ENCODE measurements at places on chromosomes 1 and 21.

GRCh38 chr1:231163830-231164427, 2.1 kb downstream of the TRIM67 start:
- no peak for DNase-seq

DNA sequence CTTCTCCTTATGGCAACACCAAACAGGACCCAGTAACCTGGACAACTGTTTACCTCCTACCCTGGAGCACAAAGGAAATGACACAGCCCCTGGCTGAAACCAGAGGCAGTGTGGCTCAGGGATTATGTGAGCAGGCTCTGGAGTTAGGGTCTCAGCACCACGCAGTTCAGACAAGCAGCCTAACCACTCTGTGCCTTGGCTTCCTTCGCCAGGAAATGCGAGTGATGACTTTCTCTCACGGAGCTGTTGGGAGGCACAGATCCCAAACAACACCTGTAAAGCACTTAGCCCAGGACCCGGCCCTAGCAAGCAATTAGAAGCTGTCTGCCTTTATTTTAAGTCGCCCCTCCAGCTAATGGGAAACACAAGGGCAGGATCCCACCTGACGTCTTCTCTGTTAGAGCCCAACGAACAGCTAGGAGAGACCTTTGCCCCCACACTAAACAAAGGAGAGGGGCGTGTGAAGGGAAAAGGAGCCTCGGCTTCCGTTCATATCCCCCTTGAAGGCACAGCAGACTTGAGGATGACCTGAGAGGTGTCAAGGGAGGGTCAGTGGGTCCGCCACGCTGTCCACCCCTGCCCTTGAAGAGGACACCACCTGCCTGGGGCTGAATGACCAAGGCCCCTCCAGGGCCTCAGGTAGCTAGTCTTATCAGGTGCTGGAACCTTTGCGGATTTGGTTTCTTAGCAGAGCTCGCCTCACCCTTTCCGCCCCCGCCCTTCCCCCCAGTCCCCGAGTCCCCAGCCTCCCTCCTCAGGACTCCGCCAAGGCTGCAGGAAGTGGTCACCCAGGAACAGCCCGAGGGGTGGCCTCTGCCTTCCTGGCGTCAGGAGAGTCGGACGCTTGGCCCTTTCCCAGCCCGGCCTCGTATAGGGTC, 860 bp downstream of the TMEM63A start:
- DNase-seq, result peak; percentile 52

DNA sequence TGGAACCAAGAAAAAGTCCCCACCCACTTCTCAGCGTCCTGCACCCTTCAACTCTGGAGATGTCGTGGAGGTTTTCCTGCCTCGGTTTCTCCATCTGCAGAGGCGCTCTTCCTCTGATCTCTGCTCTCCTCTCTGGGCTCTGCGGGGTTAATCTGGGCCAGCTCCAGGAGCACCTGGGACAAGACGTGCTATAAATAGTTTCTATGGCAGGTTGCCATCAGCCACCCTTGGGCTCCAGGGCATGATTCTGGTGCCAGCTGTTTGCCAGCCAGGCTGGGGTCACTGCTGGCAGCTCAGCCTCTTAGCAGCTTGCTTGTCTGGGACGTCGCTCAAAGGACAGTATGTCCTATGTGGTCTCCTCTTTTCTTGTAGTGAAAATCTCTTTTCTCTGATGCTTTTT, 137.1 kb downstream of the ACTL8 start:
- DNase-seq, result no peak

GRCh38 chr1:200473698-200474371, 64.0 kb upstream of the ZNF281 start:
- DNase-seq, result no peak

DNA sequence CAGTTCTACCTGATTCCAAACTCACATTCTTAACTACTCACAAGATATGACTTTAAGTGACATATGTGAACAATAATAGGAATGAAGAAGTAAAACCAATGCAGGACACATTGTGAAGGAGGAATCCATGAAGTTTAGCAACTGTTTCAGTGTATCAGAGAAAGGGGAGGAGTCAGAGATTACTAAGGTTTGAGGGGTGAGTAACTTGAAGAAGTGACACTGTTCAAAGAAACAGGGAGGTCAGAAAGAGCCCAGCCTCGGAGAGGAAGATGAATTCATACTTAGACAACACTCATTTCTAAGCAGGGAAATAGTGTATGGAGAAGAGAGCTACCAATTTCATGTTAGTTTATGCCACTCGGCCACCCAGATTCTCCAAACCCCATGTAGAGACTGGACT, 28.2 kb upstream of the RPF1 start:
- no peak for DNase-seq

- DNase-seq, result no peak
Measured at GRCh38 chr1:195766709-195767108, 841.5 kb downstream of the KCNT2 start.

- no peak for DNase-seq
Measured at GRCh38 chr1:15192916-15193550, 39.5 kb downstream of the TMEM51 start.

DNA sequence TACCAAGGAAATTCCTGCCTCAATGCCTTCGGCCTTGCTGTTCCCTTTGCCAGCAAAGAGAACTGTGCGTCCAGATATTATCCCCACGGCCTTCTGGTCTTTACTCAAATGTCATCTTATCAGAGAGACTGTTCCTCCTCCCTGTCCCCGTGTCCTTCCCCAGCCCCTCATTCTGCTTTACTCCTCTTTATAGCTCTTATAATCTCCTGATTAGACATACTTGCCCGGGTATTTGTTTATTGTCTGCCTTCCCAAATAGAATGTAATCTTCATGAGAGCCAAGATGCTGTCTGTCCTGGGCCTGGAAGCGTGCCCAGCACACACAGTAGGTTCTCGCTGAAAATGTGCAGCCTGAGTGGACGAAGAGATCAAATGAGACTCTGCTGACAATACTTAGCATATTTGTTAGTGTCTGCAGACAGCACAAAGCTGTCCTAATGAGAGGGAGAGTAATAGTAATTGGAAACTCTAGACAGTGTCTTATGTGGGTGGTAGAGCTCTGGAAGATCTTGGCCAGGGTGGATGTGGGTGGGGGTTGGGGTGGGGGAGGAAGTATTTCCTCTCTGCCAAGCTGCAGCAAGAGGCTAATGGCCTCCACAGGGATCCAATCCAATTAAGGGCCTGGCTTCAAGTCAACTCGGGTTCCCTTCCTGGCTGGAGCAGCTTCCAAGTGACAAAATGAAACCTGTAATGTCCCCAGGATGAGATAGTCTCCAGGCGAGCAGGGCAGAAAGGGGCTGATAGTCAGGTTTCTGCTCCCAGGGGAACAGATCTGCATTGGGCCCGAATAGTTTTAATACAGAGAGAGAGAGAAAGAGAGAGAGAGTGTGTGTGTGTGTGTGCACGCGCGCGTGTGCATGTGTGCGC, 9.5 kb upstream of the CLIC4 start:
- DNase-seq, result peak; percentile 34

DNA sequence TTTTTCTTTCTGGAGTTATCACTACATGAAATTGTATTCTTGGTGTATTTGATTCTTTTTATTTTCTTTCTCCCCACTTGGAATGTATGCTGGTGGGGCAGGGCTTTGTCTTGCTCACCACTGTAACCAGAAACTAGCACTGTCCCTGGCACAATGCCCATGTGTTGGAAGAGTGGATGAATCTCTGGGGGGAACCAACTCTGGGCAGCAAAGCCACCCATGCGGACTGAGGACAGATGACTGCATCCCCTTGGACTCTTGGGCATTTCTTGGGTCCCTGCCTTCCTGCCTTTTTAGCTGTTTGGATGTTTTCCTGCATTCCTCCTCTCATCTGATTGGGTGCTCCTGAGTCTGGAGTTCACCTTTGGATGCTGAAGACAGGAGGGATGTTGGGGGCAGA, 6.1 kb downstream of the CYP4B1 start:
- DNase-seq, result no peak
